Trophoblast cell (in vitro differentiated cells and primary cell): ENCODE measurements at places on chromosomes 3 and 15.
A peak's percentile ranks its signal among the peaks of the same experiment; 100 is the strongest.

GRCh38 chr15:81323559-81323943 lies 390 bp downstream of the STARD5 start:
- DNase-seq = no peak
- H3K27me3 ChIP-seq = no peaks in the 10 kb centered on the region
- H3K36me3 ChIP-seq = no peaks in the 10 kb centered on the region

DNA sequence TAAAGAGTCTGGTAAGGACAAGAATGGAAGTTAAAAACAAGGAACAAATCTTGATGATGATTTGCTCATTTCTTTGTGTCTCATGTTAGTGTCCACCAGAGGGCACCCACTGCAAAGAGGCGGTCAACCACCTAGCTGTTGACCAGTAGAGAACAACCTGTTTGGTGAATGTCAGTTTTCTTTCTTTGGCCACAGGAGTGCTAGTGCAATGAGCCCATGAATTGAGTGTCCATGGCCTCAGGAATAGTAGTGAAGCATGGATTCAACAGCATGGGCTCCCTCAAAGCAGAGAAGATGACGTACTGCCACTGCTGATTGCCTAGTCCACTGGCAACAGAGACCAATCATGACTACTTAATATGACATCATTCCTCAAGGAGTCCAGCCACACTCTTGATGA lies 10.7 kb upstream of the CNTN6 start:
- H3K36me3 ChIP-seq = no peaks in the 10 kb centered on the region
- H3K4me3 ChIP-seq = no peak overlapping the region
- H3K27ac ChIP-seq = no peak overlapping the region
- H3K4me1 ChIP-seq = no peaks in the 10 kb centered on the region
- peak; percentile 10 for DNase-seq

DNA sequence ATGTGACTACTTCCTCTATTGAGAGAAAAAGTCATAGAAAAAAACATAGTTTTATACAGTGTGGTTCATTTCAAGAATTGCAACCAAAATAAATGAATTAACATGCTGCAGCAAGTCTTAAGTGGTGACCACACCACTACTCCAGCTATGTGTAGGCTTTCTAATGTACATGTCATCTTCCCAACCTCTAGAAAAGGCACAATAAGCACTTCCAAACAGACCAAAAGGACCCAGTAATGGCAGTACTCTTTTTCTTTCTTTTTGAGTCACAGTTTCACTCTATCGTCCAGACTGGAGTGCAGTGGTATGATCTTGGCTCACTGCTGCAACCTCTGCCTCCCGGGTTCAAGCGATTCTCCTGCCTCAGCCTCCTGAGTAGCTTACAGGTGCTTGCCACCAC lies 219.3 kb upstream of the KBTBD8 start:
- DNase-seq = no peak
- H3K27me3 ChIP-seq = no peaks in the 10 kb centered on the region
- no peaks in the 10 kb centered on the region for H3K36me3 ChIP-seq
- H3K4me3 ChIP-seq = no peak overlapping the region
- no peak overlapping the region for H3K27ac ChIP-seq
- no peaks in the 10 kb centered on the region for H3K4me1 ChIP-seq

DNA sequence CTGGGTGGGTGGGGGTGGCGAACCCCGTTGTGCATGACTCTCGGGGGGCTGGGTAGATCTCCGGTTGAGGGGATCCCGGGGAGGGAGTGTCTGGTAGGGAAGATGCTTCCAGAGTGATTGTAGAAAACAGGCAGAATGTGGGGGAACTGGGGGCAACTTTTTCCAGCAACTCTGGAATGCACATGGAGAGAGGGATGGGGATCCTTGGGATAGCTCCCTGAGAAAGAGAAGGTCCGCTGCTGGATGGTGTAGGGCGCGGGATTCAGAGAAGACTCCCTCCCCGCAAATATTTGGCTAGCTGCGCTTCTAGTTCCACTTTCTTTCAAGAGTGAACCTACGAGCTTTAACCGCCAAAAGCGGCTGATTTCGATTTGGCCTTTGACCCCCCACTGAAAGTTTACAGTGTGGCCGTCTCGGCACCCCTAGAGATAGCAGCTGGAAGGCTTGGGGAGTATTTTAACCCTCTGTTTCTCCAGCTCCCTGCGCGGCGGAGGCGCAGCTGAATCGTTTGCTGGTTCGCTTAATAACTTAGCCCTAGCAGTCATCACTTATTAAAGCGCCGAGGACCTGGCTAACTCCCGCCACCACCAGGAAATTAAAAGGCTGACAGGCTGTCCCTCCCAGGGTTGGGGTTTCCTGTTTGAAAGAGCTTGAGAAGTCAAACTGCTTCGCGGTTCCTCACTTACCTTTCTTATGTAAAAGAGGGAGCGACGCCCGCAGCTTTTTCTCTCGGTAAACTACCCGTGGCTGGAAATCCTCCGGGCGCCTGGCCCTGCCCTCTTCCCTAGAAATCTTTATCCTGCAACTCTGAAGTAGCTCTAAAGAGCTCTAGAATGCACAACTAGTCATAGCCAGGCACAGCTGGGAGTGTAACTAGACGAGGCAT lies 1.2 kb downstream of the PHLDB2 start:
- H3K27me3 ChIP-seq = no peaks in the 10 kb centered on the region
- DNase-seq = peak; percentile 98
- peaks cover 11% of the 10 kb centered on the region for H3K4me1 ChIP-seq
- H3K36me3 ChIP-seq = no peaks in the 10 kb centered on the region
- H3K4me3 ChIP-seq = peak overlapping the region; percentile 92

DNA sequence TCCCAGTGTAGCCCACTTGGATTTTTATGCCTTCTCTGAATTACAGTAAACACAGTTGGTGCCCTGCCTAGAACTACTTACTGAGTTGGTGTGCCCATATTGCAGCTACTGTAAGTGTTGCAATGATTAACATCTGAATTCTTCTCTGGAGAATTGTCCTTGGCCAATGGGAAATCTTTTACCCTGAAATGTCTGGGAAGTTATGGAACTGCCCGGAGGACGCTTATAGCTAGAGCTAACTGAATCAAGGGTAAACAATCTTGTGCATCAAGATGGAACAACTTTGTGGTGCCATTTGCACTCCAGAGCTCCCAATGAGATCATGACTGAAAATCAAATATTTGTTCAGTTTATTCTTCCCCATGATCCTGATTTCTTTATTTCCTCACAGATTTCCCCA lies 246.7 kb upstream of the CBLB start:
- no peak overlapping the region for H3K4me3 ChIP-seq
- peaks cover 1% of the 10 kb centered on the region for H3K36me3 ChIP-seq

DNA sequence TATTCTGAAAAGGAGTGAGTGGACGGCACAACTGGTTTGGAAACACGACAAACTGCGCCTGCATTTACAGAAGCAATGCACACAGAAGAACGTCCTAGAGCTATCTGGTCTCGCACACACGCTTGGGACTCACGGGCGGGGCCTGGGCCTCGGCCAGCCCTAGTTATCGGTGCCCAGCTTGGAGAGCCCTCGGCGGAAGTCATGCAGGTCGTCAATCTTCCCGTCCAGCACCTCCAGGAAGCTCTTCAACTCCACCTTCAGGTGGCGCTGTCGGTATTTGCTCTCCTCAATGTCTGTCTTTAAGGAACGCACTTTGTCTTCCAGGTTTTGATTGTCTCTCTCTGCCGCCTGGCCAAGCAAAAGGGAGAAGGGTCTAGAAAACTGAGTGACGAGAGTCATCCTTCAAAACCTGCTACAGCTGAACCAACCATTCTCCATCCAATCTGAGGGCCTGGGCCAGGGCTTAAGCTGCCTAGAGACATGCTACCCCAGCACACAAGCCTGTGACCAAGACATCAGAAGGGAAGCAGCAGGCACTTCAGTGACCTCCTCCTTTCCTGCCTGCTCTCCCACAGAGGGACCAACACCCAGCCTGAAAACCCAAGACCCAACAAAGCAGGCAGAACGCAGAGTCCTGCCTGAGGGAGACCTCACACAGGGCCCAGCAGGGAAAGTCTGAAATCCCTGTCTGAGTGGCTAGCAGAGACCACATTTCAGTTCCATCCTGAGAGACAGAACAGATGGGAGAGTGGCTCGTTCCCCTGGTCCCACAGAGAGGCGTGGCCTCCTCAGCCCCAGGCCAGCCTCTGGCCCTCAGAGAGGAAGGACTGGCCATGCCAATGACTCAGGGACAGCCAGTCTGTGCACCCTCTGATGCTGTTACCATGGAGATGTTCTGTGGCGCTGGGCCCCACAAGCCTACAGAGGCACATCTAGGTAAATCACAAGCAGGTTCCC lies 40.4 kb downstream of the WHAMM start:
- H3K4me1 ChIP-seq = peaks cover 4% of the 10 kb centered on the region
- H3K4me3 ChIP-seq = no peak overlapping the region
- no peak overlapping the region for H3K27ac ChIP-seq
- H3K27me3 ChIP-seq = no peaks in the 10 kb centered on the region
- no peaks in the 10 kb centered on the region for H3K36me3 ChIP-seq

DNA sequence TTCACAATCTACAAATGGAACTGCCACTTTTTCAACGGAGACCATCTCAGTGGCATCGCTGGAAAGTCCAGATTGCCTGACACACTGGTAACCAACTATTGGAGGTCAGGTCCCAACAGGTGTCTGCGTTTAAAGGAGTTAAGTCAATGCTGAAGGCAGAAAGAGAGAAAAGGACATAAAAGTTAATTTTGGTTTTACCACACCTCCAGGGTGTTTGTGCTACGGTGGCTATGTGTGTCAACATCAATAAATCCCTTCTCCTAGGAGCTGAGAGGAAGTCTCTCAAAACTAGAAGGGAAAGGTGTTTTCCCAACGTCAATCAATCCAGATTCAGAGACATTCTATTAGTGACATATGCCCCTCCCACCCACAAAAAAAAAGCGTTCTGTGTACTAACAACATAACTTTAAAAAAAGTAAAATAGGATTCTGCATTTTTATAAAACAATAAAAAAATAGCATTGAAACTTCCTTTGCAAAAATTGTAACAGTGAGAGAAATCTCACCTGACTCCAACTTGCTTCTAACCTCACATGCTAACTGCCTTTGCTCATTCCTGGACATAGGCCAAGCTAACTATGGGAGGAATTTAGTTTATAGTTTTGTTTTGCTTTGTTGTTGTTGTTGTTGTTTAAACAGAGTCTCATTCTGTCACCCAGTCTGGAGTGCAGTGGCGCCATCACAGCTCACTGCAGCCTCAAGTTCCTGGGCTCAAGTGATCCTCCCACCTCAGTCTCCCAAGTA lies 58.7 kb downstream of the GATM start:
- H3K27me3 ChIP-seq = no peaks in the 10 kb centered on the region
- no peak overlapping the region for H3K27ac ChIP-seq
- no peaks in the 10 kb centered on the region for H3K36me3 ChIP-seq
- no peaks in the 10 kb centered on the region for H3K4me1 ChIP-seq
- DNase-seq = peak; percentile 30
- H3K4me3 ChIP-seq = no peak overlapping the region

GRCh38 chr3:95731753-95732152 lies 1082.6 kb upstream of the EPHA6 start:
- H3K4me3 ChIP-seq = no peak overlapping the region
- no peaks in the 10 kb centered on the region for H3K4me1 ChIP-seq
- H3K27me3 ChIP-seq = no peaks in the 10 kb centered on the region
- H3K27ac ChIP-seq = no peak overlapping the region

- no peaks in the 10 kb centered on the region for H3K4me1 ChIP-seq
- no peaks in the 10 kb centered on the region for H3K27me3 ChIP-seq
- no peak overlapping the region for H3K27ac ChIP-seq
- DNase-seq = no peak
Measured at GRCh38 chr3:48057521-48057920, 41.3 kb upstream of the MAP4 start.

DNA sequence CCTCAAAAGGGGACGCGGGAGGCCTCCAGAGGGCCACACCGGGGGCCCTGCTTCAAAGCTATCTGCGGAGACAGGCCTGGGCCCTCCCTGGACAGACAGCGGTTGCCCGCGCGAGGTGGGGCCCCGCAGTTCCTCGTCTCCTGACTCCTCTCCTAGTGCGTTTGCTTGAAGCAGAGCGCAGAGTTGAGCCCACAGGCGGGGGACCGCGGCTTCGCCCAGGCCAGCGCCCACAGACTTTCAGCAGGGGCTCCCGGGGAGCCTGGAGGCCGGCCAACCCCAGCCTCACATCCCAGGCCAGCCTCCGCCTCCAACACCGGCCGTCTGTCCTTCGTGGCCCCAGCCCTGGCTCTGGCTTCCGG lies 540 bp upstream of the ADAMTS7 start:
- no peak for DNase-seq
- peaks cover 20% of the 10 kb centered on the region for H3K27me3 ChIP-seq
- H3K4me1 ChIP-seq = peaks cover 9% of the 10 kb centered on the region

DNA sequence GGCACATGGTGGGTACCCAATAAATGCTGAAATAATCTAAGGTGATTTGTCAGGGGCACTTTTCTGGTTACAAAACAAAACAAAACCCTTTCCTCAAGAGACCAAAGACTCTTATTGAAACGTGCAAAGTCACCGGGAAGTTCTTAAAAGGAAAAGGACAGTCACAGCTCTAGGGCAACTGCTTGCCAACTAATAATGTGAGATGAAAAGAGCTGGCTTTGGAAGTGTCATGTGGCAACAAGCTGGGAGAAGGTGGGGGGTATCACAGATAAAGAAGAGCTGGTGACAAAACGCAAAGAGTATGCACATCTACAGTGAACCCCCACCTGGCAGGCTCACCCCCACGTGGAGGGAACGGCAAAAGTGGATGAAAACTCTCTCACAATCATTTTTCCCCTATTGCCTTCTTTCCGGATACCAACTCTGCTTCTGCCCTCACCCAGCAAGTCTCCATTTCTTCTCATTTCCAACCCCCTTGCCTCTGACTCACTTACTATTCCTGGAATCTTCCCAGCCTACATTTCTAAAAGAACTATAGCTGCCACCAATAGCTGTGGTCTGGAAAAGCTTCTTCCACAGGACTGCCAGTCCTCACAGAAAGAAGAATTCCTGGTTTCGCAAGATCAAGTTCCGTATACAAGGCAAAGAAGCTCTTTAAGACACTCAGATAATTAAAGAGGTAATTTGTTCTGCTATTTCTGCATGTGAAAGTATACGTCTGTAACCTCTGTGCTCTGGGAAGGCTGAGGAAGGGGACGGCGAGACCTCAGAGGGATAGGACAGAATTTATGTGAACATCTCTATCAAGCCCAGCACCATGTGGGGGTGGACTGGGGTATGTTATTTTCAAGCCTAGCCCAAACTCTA lies 21.8 kb upstream of the ANPEP start:
- no peaks in the 10 kb centered on the region for H3K27me3 ChIP-seq
- H3K36me3 ChIP-seq = peaks cover 19% of the 10 kb centered on the region
- H3K4me1 ChIP-seq = peaks cover 22% of the 10 kb centered on the region
- DNase-seq = peak; percentile 83
- H3K27ac ChIP-seq = peak overlapping the region; percentile 95
- no peak overlapping the region for H3K4me3 ChIP-seq

- H3K27ac ChIP-seq = peak overlapping the region; percentile 54
- H3K4me1 ChIP-seq = peaks cover 60% of the 10 kb centered on the region
- no peaks in the 10 kb centered on the region for H3K27me3 ChIP-seq
- DNase-seq = no peak
- H3K36me3 ChIP-seq = no peaks in the 10 kb centered on the region
Measured at GRCh38 chr3:32855350-32855953, 37.7 kb downstream of the TRIM71 start.

- H3K4me3 ChIP-seq = no peak overlapping the region
- H3K36me3 ChIP-seq = no peaks in the 10 kb centered on the region
- H3K27ac ChIP-seq = no peak overlapping the region
- peaks cover 2% of the 10 kb centered on the region for H3K4me1 ChIP-seq
Measured at GRCh38 chr3:23811919-23812318, 6.2 kb downstream of the UBE2E1 start.

- no peaks in the 10 kb centered on the region for H3K4me1 ChIP-seq
- H3K27ac ChIP-seq = no peak overlapping the region
- no peaks in the 10 kb centered on the region for H3K36me3 ChIP-seq
Measured at GRCh38 chr3:106048946-106049481, 180.2 kb upstream of the CBLB start.
